ENCODE measurements at places on chromosomes 1 and 21.

- no peak for DNase-seq
Measured at GRCh38 chr1:228359613-228360532, 46.8 kb downstream of the TRIM11 start.

DNA sequence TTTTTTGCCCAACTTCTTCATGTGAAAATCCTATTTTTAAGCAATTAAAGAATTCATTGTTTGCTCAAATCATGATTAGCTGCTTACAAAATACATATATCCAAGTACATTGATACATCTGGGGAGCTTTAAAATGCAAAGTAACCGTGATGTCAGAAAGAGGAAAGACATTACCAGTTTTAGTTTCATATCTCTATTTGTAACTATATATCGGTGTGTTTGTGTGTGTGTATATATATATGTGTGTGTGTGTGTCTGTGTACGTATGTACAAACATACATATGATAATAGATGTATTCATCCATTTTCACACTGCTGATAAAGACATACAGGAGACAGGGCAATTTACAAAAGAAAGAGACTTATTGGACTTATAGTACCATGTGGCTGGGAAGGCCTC lies 310.1 kb downstream of the DPYD start:
- DNase-seq = no peak

DNA sequence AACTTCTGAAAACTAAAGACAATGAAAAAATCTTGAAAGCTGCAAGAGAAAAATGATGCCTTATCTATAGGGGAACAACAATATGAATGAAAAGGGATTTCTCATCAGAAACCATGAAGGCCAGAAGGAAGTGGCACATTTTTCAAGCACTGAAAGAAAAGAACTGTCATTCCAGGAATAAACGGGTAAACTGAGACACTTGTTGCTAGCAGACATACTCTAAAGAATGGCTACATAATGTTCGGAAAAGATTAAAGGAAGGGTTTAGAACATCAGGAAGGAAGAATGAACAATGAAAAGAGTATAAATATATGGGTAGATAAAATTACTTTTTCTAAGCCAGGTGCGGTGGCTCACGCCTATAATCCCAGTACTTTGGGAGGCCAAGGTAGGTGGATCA lies 14.5 kb downstream of the RBBP5 start:
- no peak for DNase-seq

- peak; percentile 83 for DNase-seq
Measured at GRCh38 chr21:39385299-39386145, 36.6 kb upstream of the HMGN1 start.

DNA sequence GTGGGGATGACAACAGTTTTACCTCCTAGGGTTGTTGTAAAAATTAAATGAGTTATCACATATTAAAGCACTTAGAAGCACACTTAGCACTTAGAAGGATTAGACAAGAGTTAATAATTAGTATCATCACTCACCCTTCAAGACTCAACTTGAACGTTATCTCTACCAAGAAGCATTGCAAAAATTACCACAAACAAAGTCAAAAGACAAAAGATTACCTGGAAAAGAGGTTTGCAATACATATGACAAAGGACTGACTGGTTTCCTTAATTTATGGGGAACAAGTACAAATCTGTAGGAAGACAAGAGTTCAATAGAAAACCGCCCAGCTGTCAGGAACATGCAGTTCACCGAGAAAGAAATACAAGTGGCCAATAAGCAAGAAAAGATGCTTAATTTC lies 93.3 kb upstream of the ATP1A1 start:
- DNase-seq = no peak

- DNase-seq = no peak
Measured at GRCh38 chr1:203379825-203380224, 28.9 kb upstream of the FMOD start.

GRCh38 chr1:91490501-91490900 lies 10.2 kb upstream of the CDC7 start:
- no peak for DNase-seq

- no peak for DNase-seq
Measured at GRCh38 chr1:66954208-66954607, 29.4 kb downstream of the MIER1 start.

Data from SJSA1 (cell line).